ENCODE measurements at places on chromosomes 6 and 20. TPM values are rescaled to one million over a fixed set of nuclear protein-coding genes. Genes with fewer than 3 reads are reported as not detected.

DNA sequence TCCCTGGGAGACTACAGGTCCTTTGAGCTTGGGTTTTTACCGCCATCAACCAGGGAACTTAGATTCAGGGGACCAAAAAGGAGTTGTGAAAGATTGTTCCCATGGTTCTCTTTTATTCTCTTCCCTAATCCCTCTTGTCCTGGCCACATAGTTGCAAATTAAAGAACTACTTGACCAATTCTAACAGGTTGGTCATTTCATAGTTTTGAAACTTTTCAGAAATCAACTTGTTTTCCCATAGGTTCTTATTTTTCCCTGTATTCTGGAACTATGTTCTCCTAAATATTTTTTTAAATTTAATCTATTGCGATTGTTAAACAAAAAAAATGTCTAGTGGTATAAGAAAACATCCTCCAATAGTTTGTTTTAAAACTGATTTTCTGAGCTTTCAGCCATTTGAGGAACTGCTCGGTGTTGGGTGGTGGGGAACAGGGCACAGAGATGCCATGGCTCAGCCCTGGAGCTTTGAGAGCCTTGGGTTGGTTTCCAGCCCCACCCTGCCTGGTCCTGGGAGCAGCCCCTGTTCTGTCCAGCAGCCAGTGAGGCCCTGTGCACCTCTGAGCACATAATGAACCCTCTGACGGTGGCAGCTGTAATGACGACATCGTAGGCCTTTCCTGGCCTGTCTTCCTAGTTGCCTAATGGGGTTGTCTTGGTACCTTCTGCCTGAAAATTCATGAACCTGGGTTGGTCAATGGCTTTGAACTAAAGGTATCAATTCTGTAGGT lies 53.5 kb downstream of the TBC1D7 start:
- DNase-seq: no peak
- peaks cover 55% of the 10 kb centered on the region for H3K27me3 ChIP-seq
- H3K27ac ChIP-seq: no peak overlapping the region
- no peak overlapping the region for H3K4me3 ChIP-seq
- H3K4me1 ChIP-seq: peaks cover 11% of the 10 kb centered on the region

DNA sequence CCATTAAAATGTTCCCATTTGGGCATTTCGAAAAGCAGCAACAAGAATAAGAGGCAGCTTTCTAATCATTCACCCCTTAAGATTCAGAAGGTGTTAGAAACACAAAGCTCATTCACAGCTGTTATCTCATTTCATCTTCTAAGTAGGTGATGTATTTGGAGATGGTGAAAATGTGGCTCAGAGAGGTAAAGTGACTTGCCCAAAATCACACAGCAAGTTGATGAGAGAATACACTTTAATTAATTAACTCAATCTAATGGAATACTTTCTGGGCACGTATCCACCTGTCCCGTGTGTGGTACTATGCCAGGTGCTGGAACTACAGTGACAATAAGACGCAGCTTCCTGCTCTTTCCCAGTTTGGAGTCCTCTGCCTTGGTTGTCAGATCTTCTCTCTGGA lies 147.4 kb upstream of the LRFN2 start:
- H3K4me1 ChIP-seq: no peaks in the 10 kb centered on the region
- H3K27ac ChIP-seq: no peak overlapping the region
- DNase-seq: no peak

GRCh38 chr6:127855542-127856159 lies 45.2 kb downstream of the THEMIS start:
- no peak overlapping the region for H3K4me3 ChIP-seq
- H3K27ac ChIP-seq: no peak overlapping the region
- DNase-seq: peak; percentile 54

GRCh38 chr6:137000825-137001224 lies 43.9 kb downstream of the IL20RA start:
- no peak overlapping the region for H3K27ac ChIP-seq
- no peaks in the 10 kb centered on the region for H3K36me3 ChIP-seq
- DNase-seq: no peak
- no peaks in the 10 kb centered on the region for H3K4me1 ChIP-seq

- H3K27me3 ChIP-seq: no peaks in the 10 kb centered on the region
- no peaks in the 10 kb centered on the region for H3K36me3 ChIP-seq
These were observed 37.1 kb downstream of the HLA-F start for GRCh38 chr6:29760328-29760727.

DNA sequence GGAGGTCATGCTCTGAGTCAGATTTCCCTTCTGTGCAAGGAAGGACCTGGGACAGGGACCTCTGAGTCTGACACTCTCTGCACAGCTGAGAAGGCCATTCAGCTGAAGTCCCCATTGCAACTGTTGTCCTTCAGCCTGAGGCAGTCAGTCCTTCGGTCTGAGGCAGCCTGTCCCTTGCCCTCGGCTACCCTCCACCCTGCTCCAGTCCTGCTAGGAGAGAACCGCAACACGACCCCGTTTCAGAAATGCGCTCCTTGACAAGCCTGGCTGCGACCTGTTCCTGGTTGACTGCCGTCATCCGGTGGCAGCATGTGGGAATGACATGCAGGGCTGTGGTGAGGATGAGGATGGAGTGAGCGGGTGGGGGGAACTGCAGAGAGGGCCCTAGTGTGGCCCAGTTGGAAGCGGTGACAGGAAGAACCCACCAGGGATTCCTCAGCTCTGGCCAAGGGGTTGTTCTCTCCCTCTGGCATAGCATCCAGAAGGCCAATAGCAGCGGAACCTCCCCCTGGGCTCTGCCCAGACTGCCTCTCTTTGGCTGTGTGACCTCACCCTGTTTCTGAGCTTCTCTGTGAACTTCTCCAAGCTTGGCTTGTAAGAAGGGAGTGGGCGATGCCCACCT lies 40.3 kb upstream of the ANGPT4 start:
- H3K4me3 ChIP-seq: no peak overlapping the region
- H3K4me1 ChIP-seq: no peaks in the 10 kb centered on the region
- no peaks in the 10 kb centered on the region for H3K36me3 ChIP-seq
- no peak overlapping the region for H3K27ac ChIP-seq

GRCh38 chr20:41179961-41180360 lies 42.6 kb downstream of the PLCG1 start:
- peaks cover 38% of the 10 kb centered on the region for H3K4me1 ChIP-seq
- no peaks in the 10 kb centered on the region for H3K27me3 ChIP-seq
- no peak overlapping the region for H3K27ac ChIP-seq
- H3K4me3 ChIP-seq: no peak overlapping the region

RIPPLY2 gene
- total RNA-seq: not detected

MEP1A gene
- not detected for total RNA-seq

IL17F gene
- total RNA-seq: not detected

MAP7 gene
- total RNA-seq: 1.9 TPM

All from GM23248 (cell line).